Left renal cortex interstitium (tissue), 4 donors: ENCODE measurements at places on chromosomes 5 and 9.
A peak's percentile ranks its signal among the peaks of the same experiment; 100 is the strongest.

DNA sequence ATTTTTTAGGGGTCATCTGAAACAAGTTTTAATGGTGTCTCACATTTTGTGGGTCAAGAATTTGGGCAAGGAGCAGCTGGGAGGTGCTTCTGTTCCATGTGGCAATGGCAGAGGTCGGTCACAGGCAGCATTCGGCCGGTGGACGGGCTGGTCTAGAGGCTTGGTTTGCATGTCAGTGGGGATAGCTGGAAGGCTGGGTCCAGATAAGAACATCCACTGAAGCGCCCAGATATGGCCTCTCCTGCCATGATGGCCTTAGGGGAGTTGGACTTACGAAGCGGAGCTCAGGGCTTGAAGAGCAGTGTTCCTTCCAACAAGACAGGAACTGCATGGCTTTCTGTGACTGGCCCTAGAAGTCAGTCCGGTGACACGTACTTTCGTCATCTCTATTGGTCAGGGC lies 30.3 kb downstream of the LHFPL2 start:
- DNase-seq: no peak

DNA sequence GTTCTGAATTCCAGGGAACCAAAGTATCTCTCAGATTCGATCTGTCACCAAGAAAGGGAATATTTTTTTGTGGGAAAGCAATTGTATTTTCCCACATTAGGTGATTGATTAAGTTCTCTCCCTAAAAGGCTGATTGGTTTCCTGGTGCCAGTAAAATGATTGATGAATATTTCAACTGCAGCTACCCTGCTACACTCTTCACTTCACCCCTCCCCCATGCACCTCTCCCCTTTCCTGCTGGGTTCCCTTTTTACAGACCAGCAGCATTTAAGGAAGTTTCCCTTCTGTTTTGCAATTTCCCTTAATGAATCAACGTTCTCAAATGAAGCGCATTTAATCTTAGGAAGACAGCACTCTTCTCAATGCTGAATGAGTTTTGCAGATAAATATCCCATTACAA lies 13.1 kb downstream of the NR6A1 start:
- DNase-seq: no peak

DNA sequence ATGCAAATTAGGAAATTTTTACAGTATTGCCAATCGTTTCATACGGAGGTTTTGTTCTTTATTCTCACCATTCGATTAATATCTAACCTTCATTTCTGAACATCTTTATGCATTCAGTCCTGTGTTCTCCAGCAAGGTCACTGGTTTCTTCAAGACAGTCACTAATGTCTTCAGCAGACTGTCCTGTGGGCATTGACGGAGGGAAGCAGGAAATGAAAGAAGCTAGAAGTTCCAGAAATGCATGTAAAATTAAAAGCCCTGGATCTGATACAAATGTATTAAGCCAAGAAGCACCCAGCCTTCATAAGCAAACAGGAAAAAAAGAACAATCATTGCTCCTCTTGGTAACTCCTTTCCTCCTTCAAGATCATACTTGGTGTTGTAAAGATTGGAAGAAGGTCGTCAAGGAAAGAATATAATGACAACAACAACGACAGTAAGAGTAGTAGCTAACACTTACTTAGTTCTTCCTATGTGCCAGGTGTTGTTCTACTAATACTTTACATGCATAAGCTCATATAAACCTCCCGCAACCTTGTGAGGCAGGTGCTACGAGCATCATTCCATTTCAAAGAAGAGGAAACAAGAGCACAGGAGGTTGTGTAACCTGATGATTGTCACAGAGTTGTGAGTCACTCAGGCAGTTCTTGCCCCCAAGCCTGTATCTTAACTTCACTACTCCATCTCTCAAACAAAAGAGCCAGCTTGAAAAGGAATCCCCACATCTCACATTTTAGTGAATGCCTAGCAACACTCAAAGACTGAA lies 59.9 kb upstream of the CER1 start:
- no peak for DNase-seq

DNA sequence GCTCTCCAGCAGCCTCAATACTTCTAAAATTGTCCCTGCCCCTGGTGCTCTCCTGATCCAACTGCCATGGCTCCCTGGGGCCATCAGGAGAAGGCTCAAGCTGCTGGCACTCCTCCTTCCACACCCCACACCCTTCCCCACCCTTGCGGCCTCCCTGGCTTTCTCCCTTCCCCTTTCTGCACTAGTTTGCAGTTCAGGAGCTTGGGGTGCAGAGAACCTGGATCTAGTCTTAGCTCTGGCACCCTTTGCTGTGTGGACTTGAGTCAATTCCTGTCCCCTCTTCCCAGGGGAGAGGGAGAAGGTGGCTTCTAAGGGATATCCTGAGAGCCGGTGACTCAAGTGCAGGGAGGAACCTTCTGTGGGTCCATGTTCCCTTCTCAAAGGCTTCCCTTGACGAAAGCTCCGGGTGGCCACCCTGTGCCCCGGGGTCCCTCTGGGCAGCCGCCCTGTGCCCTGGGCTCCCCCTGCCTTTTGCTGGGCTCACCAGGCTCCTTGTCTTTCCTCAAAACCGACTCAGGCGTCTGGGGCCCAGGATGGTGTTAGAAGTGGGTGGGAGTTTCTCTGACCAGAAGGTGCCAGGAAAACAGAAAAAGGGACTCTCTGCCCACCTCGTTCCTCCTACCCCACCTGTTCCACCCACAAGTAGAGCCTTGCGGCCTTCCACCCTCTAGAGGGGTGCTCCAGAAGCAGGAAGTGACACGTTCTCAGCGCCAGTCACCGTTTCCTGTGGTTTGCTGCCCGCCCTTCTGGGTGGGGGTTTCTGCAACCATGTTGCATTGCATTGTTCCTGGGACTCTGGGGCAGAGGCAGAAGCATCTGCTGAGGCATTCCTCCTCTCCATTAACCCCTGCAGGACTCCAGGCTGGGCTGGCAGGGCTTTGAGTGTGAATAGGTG lies 15.0 kb downstream of the GLIPR2 start:
- DNase-seq: no peak

DNA sequence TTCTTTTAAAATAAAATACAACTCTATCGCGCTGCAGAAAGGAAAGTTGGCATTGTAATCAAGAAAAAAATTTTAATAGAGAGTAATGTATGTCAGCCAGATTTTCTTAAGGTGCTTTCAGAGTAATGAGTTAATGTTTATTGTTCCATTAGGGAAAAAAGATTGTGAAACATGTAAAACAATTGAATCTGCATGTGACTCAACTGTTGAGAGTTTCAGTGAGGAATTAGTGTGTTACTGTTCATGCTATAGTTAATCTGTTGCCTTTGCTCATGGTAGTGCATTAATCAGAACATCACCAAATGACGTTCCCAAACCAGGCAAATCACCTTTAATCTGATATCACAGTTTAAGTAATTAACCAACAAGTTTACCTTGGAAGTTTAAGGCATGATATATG lies 600.5 kb downstream of the NR2F1-AS1 start:
- DNase-seq: no peak

- no peak for DNase-seq
Observed at GRCh38 chr9:128762671-128763449, 8.9 kb downstream of the ZER1 start.

GRCh38 chr5:52810426-52810825 lies 22.7 kb downstream of the ITGA1 start:
- no peak for DNase-seq

GRCh38 chr5:56950626-56951125 lies 1.2 kb downstream of the MIER3 start:
- peak; percentile 39 for DNase-seq

DNA sequence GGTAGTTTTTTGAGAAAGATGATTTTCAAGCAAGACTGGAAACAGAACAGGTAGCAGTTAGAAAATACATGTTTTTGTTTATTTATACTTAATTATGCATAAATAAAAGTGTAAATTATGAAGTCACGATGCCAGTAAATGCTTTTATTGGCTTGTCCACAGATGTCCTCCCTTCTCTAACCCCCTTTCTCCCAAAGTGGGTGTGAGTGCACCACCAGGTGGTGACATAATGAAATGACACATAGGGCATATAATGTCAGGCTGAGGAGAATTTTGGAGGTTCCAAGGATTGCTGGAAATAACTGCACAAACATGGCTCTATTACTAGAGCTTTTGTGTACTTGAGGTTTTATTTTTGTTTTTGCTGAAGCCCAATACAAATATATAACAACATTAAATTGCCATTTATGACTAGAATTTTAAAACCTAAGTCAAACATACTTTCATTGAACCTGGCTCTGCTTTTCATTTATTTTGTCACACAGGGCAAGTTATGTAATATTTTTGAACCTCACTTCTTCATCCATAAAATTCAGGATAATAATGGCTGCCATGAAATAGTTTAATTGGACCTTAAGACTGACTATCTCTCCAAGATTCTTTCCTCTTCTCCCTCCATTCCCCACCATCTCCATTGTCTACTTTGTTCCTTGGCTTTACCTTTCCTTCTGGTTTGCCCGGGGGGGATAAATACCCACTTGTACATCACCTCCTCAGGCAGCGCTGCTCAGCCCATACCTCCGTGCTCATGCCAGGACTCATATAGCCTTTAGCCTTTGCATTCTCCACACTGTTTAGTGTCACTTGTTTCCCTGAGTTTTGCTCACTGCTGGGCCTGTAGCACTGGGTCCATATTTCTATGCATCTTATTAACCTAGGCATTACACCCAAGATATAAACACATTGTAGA lies 168.8 kb downstream of the PDE4D start:
- DNase-seq: no peak
